ENCODE measurements at places on chromosomes 5 and 9.

DNA sequence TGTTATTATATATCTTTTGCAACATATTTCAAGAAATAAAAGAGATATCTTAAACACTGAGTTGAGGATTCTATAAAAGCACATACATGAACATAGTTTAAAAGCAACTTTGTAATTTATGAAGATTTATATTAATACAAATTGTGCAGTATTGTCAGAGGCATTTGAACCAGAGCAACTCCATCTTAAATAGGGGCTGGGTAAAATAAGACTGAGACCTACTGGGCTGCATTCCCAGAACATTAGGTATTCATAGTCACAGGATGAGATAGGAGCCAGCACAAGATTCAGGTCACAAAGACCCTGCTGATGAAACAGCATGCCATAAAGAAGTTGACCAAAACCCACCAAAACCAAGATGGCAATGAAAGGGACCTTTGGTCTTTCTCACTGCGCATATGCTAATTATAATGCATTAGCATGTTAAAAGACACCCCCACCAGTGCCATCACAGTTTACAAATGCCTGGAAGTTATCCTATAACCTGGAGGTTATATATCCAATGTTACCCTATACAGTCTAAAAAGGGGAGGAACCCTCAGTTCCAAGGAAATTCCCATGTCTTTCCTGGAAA is 320.2 kb downstream of the FAM170A start:
- DNase-seq: no peak

GRCh38 chr5:116944183-116944582 is 369.6 kb upstream of the SEMA6A start:
- DNase-seq: no peak

DNA sequence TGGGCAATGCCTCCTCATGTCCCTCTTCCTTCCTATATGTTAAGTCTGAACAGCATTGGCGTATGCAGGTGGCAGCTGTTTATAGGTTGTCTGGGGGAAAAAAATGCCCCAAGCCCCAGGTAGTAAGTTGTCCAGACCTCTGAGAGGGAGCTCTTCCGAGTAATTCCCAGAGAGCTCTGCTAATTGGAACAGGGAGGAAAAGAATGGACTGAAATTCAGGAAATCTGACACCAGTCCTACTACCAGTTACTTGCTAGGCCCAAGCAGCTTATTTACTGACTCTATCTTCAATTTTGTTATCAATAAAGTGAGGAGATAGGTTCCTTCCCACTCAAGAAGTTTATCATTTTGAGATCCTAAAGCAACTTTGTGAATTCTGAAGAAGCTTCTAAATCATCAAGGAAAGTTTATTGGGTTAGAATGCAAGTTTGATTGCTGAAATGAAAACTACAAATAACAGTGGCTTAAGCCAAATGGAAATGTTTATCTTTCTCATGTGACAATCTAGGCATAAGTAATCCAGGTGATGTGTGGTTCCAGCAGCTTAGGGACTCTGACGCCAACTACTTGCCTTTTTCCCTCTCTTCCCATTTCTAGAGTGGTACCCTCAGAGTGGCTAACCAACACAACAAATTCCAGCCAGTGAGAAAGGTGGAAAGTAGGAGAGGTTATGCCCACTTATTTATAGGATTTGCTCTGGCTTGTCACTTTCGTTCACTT is 5.6 kb downstream of the STK32A start:
- no peak for DNase-seq

GRCh38 chr9:108012886-108013665 is 523.5 kb upstream of the KLF4 start:
- DNase-seq: no peak

DNA sequence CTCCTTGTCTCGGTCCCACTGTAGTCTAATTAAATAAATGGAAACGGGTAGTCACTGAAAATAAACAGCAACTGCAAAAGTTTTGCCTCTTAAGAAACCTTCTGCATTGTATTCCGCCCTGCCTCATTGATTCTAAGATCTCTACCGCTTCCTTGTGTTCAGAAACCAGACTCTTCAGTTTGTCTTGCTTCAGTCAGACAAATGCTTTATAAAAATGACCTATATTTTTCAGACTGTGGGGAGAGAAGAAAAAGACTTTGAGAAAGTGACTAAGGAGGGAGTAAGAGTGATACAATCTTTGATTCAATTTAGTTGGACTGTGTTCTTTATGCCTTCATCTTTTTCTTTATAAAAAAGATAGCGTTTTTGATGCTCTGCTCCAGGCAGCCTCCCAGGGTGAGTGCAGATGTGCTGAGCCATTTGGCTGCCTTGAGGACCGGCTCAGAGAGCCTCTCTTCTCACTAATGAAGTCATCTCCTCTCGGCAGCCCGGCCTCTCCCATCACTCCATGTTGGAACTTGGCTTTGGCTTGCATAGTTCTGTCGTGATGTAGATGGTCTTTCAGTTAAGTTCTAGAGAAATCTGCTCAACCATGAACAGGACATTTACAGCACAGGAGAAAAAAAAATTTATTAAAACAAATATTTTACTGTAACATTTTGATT is 4.0 kb upstream of the VCAN start:
- DNase-seq: peak; percentile 76

DNA sequence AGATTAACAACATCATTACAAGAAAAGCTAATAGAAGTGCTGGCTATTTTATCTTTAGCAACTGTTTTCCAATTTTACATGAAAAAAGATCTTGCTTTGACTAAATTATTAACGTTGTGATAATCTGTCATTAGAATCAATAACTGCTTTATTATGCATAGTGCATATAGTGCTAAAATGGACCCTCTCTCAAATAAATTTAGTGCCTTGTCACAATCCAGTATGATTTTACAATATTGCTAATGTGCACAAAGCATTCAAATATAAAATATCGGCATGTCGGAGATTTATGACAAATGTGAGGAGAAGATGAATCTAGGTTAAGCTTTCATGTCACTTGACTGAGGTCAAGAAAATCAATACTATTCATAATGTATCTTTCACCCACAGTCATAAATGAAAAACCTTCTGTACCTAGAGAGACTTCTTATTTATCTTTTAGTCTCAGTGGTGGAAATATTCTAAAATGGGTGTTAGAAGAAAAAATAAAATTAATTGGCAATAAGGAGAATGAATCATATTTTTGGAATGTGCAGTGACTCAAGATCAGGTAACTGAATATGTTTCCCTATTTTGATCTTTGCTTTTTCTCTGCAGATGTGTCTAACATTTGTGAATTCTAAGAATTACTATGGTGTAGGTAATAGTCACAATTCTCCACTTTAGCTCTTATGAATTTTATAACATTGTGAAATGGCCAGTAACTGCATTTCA is 672.9 kb upstream of the GRAMD2B start:
- no peak for DNase-seq

- DNase-seq: no peak
Observed at GRCh38 chr5:39202597-39203274, 16.6 kb downstream of the FYB1 start.

GRCh38 chr5:15026944-15027343 is 155.4 kb upstream of the ANKH start:
- DNase-seq: no peak

- DNase-seq: no peak
Observed at GRCh38 chr5:9099689-9100088, 446.2 kb downstream of the SEMA5A start.

- DNase-seq: no peak
Observed at GRCh38 chr9:75109210-75109839, 21.0 kb downstream of the OSTF1 start.

- DNase-seq: no peak
Observed at GRCh38 chr9:123643518-123643917, 286.4 kb downstream of the DENND1A start.

DNA sequence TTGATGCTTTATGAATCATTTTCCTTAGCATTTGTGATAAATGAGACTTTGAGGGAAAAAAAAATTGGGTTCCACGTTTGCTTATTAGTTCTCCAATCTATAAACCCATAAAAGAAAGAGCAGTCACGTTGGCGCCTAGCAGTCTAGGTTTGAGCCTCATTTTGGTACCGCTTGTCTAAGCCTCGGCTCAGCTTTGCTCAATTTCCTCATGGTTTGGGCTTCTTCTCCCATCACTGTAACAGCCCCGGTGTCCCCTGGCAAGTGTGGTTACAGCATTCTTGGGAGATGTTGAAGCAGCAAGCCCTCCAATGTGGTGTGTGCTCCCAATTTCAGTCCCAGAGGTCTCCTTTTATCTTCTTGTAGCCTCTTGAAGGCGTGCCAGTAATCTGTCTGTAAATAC is 578.4 kb downstream of the CDK5RAP2 start:
- DNase-seq: no peak

GRCh38 chr5:86917117-86917579 is 299.4 kb downstream of the COX7C start:
- DNase-seq: peak; percentile 41

DNA sequence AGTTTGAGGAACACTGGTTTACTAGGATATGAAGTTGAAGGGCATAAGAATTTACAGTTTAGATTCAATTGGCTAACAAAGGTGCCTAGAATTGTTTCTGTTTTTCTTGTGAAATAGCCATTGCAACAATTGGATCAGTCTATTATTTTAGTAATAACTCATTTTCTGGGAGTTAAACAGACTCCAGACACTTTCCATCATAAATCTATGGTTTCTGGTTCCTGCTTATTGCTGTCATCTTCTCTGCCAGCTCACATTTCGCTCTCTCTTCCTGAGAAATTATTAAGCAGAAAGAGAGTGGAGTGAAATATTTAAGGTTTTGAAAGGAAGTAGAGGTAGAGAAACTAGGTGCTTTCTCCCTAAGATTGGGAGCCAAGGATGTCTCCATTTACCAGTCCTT is 165.1 kb upstream of the PRR16 start:
- peak; percentile 49 for DNase-seq

DNA sequence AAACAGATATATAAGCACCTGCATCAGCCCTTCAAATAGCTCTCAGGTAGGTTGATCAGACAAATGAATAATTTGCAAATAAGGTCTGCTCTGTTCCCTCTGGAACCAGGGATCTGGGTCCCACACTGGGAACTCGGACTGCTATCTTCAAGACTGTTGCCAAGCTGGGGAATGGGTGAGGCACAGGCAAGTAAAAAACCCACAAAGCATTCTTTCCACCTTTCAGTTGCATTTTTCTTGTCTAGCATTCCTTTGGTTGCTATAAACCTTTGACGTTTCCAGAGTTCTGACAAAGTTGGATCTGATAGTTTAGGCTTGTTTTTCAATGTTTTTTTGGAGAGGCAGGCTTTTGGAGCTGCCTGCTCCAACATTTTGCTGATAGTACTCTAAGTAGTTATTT is 20.1 kb downstream of the FBXL17 start:
- no peak for DNase-seq

DNA sequence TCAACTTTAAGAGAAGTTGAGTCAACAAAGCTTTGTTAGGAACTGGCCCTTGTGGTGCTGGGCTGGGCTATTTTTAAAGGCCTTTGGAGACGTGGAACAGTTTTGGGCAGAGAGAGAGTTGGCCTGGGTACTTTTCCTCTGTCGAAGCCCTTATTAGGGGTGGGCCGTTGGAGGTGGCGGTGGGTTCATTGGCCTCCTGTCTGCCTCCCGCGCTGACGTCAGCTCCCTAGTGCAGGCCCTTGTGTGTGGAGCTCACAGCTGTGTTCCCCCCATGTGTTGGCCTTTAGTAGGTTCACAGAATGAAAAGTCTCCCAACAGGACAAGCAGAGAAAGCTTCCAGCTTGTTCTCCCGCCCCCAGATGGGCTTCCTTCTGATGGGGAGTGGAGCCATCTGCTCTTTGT is 2.7 kb downstream of the NCS1 start:
- DNase-seq: no peak

DNA sequence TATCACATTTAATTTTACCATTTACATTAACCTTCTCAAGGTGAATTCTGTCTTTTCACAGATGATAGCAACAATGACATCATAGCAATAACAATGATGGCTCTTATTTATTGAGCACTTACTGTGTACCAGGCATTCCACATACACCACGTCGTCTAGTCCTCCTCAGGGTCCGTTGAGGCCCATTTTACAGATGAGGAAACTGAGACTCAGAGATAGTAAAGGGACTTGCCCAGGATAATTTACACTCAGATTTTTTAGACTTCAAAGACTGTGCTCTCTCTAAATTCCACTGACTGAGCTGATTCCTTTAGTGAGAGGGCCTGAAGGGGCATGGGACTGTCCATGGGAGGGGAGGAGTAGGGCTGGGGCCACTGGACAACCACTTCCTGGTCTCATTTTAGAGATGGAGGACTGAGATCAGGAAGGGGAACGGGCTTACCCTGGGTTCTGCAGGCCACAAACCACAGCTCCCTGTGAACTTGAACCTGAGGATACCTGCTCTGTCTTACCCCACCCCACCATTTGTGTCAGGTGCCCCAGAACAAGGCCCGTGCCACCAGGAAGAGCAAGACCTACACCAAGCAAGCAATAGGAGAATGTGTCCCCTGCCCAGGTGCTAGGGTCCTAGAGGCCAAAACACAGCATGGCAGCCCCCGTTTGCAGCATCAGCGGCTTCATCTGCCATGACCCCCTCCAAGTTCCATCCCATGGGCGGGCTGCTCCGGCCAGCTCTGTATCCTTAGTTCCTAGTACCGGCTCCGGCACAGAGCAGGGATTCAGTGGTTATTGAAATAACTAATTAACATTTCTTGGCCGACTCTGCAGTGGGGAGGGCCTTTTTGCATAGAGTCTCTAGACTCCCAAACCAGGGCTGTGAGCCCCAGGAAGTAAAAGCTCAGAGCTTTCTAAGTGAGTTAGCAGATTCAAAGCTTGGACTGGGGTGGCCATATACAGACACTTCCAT is 96.6 kb downstream of the RGS3 start:
- DNase-seq: no peak

DNA sequence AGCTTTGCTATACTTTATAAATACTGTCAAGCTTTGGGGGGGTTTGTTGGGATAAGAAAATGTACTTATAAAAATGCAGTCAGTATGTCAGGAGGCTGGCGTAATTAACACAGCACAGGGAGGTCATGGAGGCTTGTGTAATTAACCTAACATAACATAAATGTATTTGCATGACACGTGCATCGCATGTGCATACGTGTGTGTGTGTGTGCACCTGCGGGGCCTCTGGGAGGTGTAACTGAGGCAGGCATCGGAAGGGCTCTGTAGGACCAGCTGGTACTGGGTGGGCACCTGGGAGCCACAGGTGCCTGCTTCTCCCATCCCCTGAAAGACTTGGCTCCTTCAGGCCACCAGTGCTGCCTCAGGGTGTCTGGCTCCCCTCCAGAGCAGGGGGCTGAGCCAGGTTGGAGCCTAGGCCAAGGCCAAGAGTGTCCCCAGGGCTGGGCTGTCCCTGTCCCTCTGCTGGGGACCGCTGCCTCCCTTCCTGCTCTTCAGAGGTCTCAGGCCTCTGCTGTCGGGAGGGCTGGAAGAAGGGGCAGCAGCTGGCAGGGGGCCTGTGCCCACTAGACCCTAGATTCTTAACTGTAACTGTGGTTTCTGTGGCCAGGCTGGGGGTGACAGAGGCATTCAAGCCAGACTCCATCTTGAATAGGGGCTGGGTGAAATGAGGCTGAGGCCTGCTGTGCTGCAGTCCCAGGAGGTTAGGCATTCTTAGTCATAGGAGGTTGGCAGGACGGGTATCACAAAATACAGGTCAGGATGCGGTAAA is 9.0 kb downstream of the FCN2 start:
- no peak for DNase-seq

- DNase-seq: no peak
Observed at GRCh38 chr5:12320331-12320730, 416.1 kb upstream of the CTNND2 start.

Measured in fibroblast of mammary gland (primary cell).